ENCODE measurements at places on chromosomes 1 and 21.

- no peak for DNase-seq
Observed at GRCh38 chr1:11293856-11294255, 20.9 kb downstream of the UBIAD1 start.

DNA sequence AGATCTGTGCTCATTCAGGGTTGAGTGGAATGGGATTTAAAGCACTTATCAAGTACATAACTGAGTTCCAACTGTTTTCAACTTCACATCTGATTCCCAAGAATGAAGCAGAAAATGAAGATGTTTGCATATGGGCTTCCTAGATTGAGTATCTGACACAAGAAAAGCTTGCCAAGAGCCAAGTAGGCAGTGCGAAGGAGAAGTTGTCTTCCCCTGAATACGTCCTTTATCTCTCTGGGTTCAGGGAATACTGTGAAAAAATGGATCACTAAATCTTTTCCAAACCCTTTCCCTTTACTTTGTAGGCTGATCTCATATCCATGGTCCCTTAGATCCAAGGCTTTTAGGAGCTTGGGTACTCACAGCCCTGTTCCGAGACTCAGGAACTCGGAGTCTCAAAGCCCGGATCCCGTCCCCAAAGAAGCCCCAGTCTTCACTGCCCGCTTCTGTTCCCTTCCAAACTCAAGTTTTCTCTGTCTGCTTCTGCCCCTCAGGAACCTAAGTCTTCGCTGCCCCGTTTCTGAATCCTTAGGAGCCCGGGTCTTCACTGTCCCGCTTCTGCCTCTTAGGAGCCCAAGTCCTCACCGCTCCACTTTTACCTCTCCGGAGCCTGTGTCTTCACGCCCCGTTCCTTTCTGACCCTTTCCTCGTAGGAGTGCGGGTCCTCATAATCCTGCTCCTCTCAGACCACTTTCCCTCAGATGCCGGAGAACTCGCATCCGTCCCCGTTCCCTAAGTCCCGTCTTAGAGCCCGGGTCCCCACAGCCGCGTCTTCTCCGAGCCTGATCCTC lies 616 bp downstream of the TAF12 start:
- no peak for DNase-seq

DNA sequence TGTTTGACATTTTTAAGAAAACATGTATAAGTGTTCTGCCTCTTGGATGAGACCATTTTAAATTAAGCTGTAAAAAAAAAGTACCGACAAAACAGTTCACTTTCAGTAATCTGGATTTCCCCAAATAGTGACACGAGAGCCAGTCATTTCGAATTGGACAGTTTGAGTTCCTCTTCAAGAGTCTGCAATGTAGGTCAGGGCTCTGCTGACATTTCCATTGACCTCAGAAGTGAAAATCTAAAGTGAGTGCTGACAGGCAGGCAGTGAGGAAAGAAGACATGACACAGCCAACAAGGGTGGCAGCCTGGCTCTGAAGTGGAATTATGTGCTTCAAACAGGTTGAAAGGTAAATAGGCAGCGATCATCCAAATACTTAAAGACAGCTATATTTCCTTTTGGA lies at the start of gene IL23R:
Gene IL23R (plus strand): TSS at position 259 of the 400 bp plus-strand sequence. CDS start 1,667 bp downstream, outside the sequence.
- no peak for DNase-seq

- DNase-seq, result no peak
Observed at GRCh38 chr1:219160967-219161366, 12.7 kb upstream of the LYPLAL1 start.

DNA sequence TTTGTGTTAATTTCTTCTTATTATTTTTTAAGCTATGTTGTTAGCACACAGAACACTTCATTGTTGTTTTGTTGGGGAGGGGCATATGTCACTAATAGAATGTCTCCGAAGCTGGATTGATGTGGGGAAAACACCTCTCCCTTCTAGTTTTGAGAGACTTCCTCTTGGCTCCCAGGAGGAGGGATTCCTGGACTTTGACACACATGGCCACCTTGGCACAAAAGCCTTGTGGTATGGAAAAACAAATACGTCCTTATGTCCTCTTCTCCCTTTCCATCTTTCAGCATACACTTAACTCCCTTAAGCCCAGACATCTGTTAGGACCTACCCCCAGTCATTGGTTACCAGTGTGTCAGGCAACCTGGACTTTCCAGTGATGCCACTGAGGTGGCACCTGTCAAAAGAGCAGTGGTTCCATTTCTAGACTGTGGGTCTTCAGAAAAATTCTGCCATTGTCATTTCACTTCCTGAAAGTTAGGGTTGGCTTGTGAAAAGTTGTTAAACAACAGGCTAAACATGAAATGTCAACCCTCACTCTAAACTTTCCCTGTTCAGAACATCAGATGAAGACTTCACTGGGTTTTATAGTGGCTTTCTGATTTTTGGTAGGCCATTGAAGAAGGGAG lies 12.5 kb upstream of the ABCB10 start:
- no peak for DNase-seq

DNA sequence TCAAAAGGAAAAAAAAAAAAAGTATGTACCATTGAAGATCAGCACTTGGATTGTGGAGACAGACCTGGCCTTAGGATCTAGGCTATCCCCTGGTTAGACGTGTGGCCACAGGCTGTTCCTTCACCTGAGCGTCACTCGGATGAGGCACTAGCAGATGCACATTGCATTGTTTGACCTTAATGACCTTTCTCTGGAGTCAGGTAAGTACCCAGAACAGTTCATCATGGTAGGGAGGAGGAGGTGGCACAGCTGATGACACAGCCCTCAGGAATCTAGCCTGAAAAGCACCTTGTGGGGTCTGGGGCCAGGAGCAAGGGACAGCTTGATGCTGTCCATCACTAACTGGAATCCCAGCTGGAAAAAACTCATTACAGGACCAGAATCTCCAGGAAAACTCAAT lies 21.2 kb downstream of the NECAP2 start:
- DNase-seq, result no peak

DNA sequence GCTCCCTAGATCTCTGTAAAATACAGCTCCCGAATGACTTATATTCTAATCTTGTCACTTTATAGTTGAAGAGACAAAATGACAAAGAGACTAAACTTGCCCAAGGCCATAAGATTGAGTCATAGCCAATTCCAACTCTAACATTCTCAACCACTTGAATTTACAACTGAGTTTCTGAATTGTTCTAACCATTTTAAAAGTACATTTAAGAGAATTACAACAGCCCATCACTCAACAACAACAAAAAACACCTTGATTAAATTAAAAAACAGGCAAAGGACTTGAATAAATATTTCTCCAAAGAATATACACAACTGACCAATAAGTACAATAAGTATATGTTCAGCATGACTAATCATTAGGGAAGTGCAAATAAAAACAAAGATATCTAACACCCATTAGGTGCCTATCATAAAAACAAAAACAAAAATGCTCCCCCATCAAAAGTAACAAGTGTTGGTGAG lies 8.7 kb upstream of the ADCY10 start:
- no peak for DNase-seq
